ENCODE measurements at places on chromosomes 2 and 18.

- no peak for DNase-seq
These were observed 55.9 kb downstream of the UNC50 start for GRCh38 chr2:98664323-98664722.

GRCh38 chr18:6961331-6961730 is 156.3 kb downstream of the LAMA1 start:
- DNase-seq: no peak

DNA sequence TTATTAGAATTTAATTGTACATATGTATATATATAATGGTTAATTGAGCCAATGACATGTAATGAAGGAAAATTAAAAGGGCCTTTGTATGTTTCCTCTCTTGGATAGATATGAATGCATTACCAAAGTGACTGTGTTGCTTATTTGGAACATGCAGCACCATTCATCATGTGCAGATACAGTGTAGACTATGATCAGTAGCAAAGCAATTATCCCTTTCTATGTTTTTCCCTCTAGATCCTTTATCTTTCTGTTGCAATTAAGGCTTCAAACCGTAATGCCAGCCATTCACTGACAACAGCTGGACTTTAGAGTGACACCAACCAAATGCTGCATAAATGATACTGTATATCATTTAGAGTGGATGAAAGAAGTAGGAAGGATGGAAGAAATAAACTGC is 565.2 kb downstream of the NRXN1 start:
- no peak for DNase-seq

DNA sequence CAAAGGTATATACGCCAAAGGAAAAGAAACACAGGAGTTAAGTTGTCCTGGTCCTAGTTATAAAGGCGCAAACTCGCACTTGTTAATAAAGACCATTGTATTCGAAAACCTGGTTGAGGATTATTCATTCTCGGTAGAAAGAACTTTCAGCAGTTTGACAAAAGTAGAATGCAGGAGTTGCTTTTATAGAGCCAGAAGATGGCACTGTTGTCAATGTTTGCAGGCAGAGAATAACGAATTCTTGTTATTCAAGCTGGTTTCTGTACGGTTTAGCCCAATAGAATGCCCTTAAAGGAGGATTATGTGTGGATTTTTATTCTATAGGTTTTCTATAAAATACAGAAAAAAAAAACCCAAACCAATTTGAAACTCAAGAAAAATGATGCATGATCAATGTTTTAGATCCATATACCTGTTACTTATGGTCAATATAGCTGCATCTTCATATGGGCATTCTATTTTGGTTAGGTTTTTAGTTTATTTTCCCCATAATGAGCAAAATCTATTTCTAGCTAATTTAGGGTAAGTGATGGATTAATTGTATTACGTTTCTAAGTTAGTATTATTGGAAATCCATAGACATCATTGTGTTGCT is 510.3 kb downstream of the PLCL1 start:
- no peak for DNase-seq

DNA sequence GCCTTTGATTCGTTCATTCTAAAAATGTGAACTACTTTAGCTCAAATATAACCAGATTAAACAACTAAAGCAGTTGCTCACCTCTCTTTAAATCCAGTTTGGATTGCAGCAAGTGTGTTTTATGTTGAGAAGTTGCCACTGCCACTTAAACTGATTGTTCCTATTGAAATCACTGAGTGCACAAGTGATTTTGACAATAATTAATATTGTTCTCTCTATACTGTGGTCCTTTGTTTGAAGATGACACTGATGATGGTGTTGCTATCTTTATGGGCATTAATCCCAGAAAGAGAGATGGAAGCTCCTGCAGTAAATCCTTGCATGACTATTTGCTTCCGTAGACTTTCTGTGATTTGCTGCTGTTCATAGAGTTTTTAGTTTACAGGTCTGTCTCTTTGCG is 251.4 kb upstream of the ZEB2 start:
- DNase-seq: no peak

GRCh38 chr2:200797242-200797770 is 14.4 kb upstream of the BZW1 start:
- no peak for DNase-seq

DNA sequence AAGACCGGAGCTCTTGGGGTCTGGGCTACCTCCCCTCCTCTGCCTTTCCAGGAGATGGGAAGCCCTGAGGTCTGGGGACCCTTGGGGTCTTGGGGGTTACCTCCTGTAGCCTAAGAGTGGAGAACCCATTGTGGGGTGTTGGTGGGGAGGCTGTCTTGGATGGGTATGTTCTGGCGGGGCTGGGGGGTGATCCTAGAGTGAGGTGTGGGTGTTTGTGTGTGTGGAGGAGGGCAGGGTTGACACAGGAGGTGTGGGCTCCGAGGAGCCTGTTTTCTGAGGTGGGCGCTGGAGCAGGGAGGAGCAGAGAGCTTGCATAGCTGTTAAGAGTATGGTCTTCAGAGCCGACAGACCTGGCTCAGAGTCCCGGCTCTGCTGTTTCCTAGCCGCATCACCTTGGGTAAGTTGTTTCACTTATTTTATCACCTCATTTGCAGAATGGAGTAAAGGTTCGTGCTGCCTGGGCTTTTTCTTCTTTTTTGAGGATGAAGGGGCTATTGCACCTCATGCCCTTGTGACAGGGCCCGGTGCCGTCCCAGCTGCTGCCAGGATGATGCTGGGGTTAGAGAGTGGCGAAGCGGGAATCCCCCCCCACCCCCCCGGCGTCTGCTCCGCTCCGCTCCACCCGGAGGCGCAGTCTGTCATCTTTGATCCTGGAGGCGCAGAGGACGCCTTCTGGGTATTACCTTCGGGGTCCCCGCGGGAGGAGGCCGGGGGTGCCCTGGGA is 17.2 kb downstream of the TET3 start:
- DNase-seq: no peak

DNA sequence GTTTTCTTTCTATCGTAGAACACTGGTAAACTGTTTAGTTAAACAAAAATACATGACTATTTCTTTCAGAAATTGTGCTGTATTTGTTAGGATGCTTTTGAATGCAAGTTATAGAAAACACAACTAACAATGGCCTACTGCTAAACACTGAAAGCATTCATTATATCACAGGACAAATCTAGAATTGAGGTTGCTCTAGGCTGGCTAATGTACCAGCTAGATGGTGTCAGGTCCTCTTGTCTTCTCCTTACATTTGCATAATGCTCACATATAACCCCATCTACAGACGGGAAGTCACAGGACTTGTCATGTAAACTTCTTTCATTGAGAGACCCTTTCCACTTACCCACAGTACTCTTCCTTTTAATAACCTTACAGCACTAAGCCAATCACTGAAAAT is 586.8 kb downstream of the DSC3 start:
- no peak for DNase-seq

Measured in RCC 7860 (cell line).